ENCODE measurements at places on chromosomes 4 and X. TPM values are rescaled to one million over a fixed set of nuclear protein-coding genes. Genes with fewer than 3 reads are reported as not detected.

The CSN2 gene
- total RNA-seq = not detected

- peak; percentile 5 for DNase-seq
These were observed 28.0 kb downstream of the DMD start for GRCh38 chrX:33183361-33183760.

DNA sequence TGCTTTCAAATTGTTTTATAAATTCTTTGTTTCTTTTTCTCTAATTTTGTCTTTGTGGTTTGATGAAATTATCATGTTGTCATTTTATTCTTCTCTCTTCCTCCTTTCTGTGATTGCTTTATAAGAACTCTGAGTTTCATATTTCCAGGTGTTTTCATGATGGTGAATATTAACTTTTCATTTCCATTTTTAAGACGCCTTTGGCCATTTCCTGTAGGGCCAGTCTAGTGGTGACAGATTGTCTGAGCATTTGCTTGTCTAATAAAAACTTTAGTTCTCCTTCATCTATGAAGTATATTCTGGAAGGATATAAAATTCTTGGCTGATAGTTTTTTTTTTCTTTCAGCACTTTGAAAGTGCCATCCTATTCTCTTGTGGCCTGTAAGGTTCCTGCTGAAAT lies 128.1 kb downstream of the FAM13A start:
- no peak for DNase-seq

DNA sequence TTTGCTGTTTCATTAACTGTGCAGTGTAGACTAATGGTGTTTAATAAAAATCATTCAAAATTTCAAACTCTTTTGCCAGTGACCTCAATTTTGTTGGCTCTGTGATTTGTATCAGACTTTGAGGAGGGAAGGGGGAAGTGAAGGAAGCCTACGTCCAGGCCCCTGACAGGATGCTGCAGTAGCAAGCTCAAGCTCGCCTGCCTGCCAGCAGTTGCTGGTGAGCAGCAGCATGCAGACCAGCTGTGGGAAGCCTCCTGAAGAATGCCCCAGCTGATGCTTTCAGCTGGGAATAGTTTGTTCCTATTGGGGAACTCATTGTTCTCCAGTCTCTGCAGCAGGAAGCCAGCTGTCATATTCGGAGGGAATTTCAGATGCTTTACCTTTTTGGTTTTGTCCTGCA lies 495.2 kb downstream of the AFF2 start:
- DNase-seq = no peak

- DNase-seq = no peak
These were observed 81.1 kb downstream of the ARAP2 start for GRCh38 chr4:36163198-36163597.

DNA sequence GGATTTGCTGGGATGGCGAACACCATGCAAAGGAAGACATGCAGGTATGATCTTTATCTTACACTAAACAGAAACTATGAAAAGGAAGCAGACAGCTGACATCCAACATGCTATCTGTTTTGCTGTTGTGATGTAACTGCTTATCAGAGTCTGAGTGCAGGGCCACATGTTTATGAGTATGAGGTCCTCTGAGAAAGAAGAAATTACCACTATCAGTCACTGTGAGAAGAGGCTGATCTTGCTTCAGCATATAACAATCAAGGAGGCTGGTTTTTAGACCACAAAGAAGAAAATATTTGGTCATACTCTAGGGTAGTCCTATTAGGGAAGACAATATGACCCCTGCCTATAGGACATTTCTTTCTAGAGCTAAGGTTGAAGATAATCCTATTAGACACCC lies 18.5 kb downstream of the CLGN start:
- DNase-seq = no peak

GRCh38 chr4:5928274-5928673 lies 35.4 kb upstream of the CRMP1 start:
- no peak for DNase-seq

- DNase-seq = no peak
These were observed 12.2 kb downstream of the SPOCK3 start for GRCh38 chr4:167222099-167222498.

Measured in frontal cortex (tissue), 4 donors.